CD4-positive, alpha-beta T cell treated with Interleukin-4 for 4 hours (primary cell): ENCODE measurements at places on chromosomes 7 and 10.
A peak's percentile ranks its signal among the peaks of the same experiment; 100 is the strongest.

DNA sequence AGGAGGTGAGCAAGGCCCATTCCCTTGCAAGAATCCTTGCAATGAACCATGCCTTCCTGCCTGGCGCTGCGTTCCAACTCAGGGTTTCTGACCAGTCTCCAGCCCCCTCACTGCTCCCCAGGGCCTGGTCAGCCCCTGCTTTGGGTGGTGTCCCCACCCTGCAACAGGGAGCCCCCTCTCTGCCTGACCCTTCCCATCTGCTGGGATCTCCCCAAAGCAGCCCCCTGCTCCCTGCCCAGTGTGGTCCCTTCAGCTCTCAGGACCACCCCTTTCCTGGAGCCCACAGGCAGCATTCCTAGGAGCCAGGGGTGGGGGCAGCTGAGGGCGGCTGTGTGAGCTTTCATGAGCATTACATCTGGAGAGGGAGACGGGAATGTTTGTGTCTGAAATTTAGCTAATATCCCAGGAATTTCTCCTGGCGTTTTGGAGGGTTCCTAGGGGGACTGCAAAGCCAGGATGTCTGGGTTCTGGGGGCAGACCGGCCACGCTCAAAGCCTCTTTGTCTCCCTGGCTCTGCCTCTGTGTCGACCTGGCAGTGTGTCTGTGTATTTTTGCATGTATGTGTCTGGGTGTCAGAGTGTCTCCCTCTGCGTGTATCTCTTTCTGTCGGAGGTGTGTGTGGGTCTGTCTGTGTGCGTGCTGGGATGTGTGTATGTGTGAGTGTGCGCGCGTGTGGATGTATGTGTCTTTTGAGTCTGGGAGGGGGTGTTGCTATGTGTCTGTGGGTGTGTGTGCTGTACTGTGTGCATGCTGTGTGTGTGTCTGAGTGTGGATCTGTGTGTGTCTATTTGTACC lies 300.5 kb upstream of the ZMIZ1 start:
- DNase-seq = no peak

DNA sequence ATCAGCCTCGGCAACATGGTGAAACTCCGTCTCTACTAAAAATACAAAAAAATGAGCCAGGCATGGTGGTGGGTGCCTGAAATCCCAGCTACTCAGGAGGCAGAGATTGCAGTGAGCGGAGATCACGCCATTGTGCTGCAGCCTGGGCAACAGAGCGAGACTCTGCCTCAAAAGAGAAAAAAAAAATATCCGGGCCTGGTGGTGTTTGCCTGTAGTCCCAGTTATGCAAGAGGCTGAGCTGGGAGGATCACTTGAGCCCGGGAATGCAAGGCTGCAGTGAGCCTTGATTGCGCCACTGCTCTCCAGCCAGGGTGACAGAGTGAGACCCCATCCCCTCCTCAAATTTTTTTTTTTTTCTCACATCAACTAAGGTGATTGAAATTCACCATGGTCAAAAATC lies 42.8 kb downstream of the CDC123 start:
- DNase-seq = no peak

GRCh38 chr10:114458955-114459354 lies 54.7 kb upstream of the AFAP1L2 start:
- DNase-seq = peak; percentile 6

DNA sequence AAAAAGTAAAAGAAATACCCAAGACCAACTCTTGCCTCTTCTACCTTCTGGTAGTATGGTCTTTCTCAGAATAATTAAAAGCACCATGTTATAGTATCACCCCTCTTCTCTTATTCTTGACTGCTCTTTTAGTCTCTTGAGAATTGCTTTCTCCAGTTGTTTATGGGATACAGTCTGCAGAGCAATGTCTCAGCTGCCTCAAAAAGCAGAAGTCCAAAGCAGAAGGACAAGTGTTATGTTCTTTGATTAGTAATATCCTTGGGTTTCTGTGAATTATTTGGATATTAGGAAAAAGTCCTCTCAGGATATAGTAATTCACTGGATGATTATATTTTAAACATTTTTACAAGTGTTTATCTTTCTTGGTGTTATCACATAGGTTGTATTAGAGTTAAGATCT lies 7.4 kb downstream of the TAS2R41 start:
- DNase-seq = no peak

DNA sequence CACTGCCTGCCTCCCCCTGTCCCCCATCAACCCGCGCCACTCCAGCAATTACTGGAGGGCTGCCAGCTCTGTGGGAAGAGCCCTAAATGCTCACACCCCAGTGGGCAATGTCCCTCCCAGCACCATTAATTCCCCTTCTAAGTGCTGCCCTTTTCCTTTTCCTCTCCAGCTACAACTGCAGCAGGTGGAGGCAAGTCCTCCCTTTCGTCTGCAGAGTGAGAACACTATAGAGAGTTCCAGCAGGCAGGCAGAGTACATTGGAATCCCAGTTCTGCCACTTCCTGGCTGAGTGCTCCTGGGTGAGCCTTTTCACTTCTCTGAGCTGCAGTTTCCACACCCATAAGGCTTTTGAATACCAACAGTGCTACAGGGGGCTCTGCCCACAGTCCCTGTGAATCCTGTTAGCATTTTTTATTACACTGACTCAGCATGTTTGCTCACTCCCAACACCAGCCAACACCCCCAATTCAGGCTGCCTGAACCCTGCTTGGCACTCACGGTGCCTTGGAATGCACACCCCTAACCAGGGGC lies 447.0 kb downstream of the GRID1 start:
- no peak for DNase-seq

GRCh38 chr10:17073725-17074540 lies 55.7 kb downstream of the CUBN start:
- no peak for DNase-seq

DNA sequence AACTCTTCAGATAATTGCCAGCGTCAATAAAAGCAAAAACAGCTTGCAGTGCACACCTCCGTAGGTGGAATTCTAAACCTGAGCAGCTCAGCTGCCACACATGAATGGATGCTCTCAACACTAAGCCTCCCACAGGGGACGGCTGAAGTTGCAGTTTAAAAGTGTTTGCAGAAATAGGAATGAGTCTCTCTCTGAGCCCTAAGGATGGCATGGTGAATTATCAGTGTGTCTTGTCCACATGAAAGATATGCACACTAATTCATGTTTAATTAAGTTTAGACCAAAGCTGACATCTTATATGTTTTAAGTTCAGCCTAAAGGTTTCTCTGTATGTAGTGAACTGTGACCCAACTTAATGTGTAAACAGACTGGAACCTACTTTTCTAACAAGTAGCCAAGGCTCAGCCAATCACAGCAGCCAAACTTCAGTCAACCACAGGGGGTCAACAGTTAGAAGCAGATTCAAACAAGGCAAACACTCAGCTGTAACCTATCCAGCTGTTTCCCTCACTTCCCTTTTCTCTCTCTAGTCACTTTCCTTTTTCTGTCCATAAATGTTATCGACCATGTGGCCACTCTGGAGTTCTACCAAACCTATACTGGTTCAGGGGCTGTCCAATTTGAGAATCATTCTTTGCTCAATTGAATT lies 38.1 kb downstream of the CTTNBP2 start:
- DNase-seq = no peak

DNA sequence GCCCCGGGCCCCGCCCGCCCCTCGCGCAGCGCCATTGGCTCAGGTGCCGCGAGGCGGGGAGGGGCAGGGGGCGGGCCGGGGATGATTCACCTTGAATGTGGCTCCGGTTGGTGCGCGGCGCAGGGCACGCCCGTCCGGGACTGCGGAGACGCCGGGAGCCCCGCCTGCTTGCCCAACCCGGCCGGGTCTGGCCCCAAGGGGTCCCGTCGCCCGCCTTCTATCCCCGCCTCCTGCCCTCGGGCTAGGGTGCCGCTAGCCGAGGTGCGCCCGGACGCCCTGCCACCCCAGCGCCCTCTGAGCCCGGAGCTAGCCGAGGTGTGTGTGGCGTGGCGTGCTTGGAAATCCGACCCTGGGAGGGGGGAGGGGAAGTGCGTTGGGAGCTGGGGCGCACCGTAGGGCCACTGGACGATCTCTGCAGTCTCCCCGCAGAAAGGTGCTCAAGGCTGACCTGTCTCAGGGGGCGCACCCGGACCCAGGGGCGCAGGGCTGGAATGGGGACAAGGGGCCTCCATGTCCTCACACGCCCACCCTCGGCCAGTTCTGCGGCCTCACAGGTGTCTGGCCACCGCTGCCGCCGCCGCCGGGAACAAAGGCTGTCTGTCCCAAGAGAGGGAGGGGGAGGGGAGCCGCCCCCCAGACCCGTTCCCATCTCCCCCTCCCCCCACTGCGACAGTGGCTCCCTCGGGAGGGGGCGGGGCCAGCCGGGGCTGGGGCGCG lies 168.9 kb downstream of the NRF1 start:
- peak; percentile 61 for DNase-seq

GRCh38 chr10:101293007-101293723 lies 60.8 kb upstream of the BTRC start:
- no peak for DNase-seq
